Neural crest cell (in vitro differentiated cells): ENCODE measurements at places on chromosomes 1 and 21. TPM values are rescaled to one million over a fixed set of nuclear protein-coding genes. Genes with fewer than 3 reads are reported as not detected.

DNA sequence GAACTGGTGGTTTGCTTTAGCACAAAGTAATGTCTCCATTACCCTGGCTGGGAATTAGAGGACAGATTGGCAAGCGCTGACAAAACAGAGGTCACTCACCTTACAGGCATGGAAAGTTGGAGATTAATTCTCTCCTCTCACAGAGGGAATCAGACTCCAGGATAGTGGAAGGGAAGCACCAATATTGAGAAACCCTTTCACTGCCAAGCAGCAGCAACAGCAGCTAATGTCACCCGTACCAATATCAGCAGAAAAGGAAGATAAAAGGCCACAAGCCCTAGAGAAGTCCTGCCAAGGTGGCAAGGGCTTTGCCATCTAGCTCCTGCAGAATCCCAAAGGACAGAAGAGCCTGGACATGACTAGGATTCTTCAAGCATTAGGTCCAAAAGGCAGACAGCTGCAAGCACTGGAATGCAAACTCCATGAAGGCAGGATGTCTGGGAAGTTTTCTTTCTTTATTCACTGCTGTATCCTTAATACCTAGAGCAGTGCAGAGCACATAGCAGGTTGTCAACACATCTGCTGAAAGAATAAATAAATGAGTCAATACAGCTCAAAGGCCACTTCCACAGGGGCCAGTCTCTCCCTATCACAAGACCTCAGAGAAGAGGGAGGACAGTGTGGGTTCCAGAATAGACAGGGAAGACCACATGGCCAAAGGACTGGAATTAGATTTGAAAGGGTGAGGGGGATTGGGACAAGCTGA lies 57.2 kb downstream of the ERI3 start:
- H3K36me3 ChIP-seq = peaks cover 11% of the 10 kb centered on the region
- no peak for DNase-seq
- no peaks in the 10 kb centered on the region for H3K27me3 ChIP-seq
- H3K27ac ChIP-seq = no peak overlapping the region
- peaks cover 48% of the 10 kb centered on the region for H3K4me1 ChIP-seq

Gene FAM163A
- not detected in 2 replicates for total RNA-seq

Gene PRELP
- 2.9 and 3.4 TPM in 2 replicates for total RNA-seq

Gene RHD
- total RNA-seq = 0.07 TPM in 1 of 2 replicates, not detected in the other

- no peak overlapping the region for H3K27ac ChIP-seq
- H3K4me3 ChIP-seq = no peak overlapping the region
- no peaks in the 10 kb centered on the region for H3K36me3 ChIP-seq
- peaks cover 3% of the 10 kb centered on the region for H3K4me1 ChIP-seq
Measured at GRCh38 chr1:165512816-165513215, 31.0 kb upstream of the LRRC52 start.

Gene FAM89A
- total RNA-seq = 15.1 and 16.0 TPM in 2 replicates

DNA sequence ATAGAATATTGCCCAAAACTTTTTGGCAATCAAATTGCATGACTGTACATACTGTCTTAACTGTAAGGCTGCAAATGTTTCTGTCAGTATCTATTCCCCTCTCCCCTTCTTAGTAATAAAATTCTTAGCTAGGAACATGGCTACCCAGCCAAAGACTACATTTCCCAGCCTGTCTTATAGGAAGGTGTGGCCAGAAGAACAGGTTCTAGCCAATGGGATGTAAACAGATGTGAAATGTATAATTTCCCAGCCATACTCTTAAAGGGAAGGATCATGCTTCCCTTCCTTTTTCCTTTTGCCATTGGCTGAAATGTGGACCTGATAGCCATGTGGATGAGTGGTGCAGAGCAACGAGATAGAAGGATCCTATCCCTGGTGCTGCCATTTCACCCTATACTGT lies 7.0 kb upstream of the HIVEP3 start:
- no peak overlapping the region for H3K27ac ChIP-seq
- peaks cover 35% of the 10 kb centered on the region for H3K27me3 ChIP-seq
- H3K4me3 ChIP-seq = no peak overlapping the region
- H3K36me3 ChIP-seq = no peaks in the 10 kb centered on the region

DNA sequence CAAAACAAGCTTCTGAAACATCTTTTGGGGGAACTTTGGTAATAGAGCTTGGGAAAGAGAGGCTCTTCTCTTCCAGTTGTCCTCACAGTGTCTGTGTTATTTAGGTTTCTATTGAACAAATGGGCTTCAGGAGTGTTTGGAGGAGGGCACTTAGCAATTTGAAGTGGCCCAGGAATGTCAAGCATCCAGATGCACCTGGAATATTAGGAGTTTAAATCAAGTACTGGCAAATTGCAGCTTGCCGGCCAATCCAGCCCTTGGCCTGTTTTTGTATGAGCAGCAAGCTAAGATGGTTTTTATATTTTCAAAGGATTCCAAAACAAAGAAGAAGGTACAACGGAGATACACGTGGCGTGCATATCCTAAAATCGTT lies 94.7 kb downstream of the CCDC185 start:
- no peak for DNase-seq
- H3K27me3 ChIP-seq = peaks cover 34% of the 10 kb centered on the region
- no peaks in the 10 kb centered on the region for H3K4me1 ChIP-seq

Gene PTPRC
- not detected in 2 replicates for total RNA-seq

- no peaks in the 10 kb centered on the region for H3K36me3 ChIP-seq
- peaks cover 4% of the 10 kb centered on the region for H3K27me3 ChIP-seq
- no peak overlapping the region for H3K27ac ChIP-seq
Measured at GRCh38 chr1:169103480-169103893, 3.0 kb upstream of the ATP1B1 start.

DNA sequence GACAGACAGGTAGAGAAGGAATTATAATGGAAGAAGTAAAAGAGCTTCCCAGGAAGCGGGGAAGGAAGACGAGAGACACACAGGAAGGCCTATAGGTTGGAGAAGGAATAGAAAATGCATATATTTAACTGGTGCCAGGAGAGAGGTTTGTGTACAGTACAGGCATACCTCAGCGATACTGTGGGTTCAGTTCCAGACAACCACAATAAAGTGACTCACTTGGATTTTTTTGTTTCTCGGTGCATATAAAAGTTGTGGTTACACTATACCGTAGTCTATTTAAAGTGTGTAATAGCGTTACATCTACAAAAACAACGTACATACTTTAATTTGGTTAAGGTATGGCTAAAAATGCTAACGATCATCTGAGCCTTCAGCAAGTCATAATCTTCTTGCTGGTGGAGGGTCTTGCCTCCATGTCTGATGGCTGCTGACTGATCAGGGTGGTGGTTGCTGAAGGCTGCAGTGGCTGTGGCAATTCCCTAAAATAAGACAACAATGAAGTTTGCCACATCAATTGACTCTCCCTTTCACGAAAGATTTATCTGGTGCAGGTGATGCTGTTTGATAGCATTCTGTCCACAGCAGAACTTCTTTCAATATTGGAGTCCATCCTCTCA lies 16.0 kb downstream of the YARS1 start:
- H3K36me3 ChIP-seq = peaks cover 35% of the 10 kb centered on the region
- no peak overlapping the region for H3K4me3 ChIP-seq
- no peak overlapping the region for H3K27ac ChIP-seq
- H3K27me3 ChIP-seq = no peaks in the 10 kb centered on the region
- H3K4me1 ChIP-seq = no peaks in the 10 kb centered on the region
- DNase-seq = no peak

Gene DNAJC8
- total RNA-seq = 132 and 138 TPM in 2 replicates

- H3K27ac ChIP-seq = no peak overlapping the region
- no peaks in the 10 kb centered on the region for H3K36me3 ChIP-seq
- H3K4me3 ChIP-seq = no peak overlapping the region
- no peaks in the 10 kb centered on the region for H3K4me1 ChIP-seq
- no peak for DNase-seq
- H3K27me3 ChIP-seq = peaks cover 2% of the 10 kb centered on the region
Measured at GRCh38 chr1:77292551-77292950, 10.7 kb downstream of the AK5 start.

- peak within 1 kb of the TSS; percentile 81 for H3K4me3 ChIP-seq
- H3K36me3 ChIP-seq = no peaks in the 10 kb centered on the region
- peak; percentile 50 for DNase-seq
- peaks cover 34% of the 10 kb centered on the region for H3K4me1 ChIP-seq
Measured at GRCh38 chr1:32870615-32871363, at the start of gene FNDC5. Gene FNDC5, minus strand, starts transcription at chr1:32870912.

GRCh38 chr1:178536844-178537371 lies 24.0 kb downstream of the TEX35 start:
- H3K36me3 ChIP-seq = no peaks in the 10 kb centered on the region
- no peak overlapping the region for H3K4me3 ChIP-seq
- DNase-seq = no peak
- H3K4me1 ChIP-seq = peaks cover 5% of the 10 kb centered on the region
- H3K27me3 ChIP-seq = peaks cover 22% of the 10 kb centered on the region
- H3K27ac ChIP-seq = no peak overlapping the region

Gene CHODL
- total RNA-seq = 0.96 and 0.98 TPM in 2 replicates

Gene CYP4A11
- not detected in 2 replicates for total RNA-seq

DNA sequence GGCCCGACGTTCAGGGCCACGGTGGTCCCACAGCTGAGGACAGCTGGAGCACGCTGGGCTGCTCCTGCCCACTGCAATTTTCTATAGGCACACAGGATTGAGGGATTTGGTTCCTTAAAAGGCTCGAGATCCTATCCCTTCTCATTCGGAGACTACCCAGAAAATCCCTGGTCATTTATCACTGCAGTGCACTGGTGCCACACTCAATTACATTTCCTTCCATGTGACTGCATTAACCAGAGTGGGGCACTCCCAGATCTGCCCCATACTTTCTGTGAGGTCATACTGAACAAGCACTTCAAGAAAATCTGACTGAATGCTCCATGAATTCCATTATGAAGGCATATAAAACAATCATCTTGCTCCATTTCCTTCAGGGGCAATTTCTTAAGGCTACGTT lies 49.8 kb upstream of the KCNE1 start:
- H3K4me1 ChIP-seq = peaks cover 40% of the 10 kb centered on the region
- no peak overlapping the region for H3K27ac ChIP-seq
- no peak overlapping the region for H3K4me3 ChIP-seq
- H3K27me3 ChIP-seq = no peaks in the 10 kb centered on the region
- H3K36me3 ChIP-seq = peaks cover 3% of the 10 kb centered on the region

GRCh38 chr21:26471099-26471471 lies 102.0 kb downstream of the CYYR1 start:
- no peaks in the 10 kb centered on the region for H3K4me1 ChIP-seq
- no peaks in the 10 kb centered on the region for H3K27me3 ChIP-seq
- no peak overlapping the region for H3K27ac ChIP-seq
- no peak for DNase-seq
- H3K4me3 ChIP-seq = no peak overlapping the region
